HTR-8/SVneo (cell line): ENCODE measurements at places on chromosomes 11 and 22.
A peak's percentile ranks its signal among the peaks of the same experiment; 100 is the strongest.

GRCh38 chr11:93623920-93624319, 37.6 kb upstream of the CEP295 start:
- no peak for DNase-seq

DNA sequence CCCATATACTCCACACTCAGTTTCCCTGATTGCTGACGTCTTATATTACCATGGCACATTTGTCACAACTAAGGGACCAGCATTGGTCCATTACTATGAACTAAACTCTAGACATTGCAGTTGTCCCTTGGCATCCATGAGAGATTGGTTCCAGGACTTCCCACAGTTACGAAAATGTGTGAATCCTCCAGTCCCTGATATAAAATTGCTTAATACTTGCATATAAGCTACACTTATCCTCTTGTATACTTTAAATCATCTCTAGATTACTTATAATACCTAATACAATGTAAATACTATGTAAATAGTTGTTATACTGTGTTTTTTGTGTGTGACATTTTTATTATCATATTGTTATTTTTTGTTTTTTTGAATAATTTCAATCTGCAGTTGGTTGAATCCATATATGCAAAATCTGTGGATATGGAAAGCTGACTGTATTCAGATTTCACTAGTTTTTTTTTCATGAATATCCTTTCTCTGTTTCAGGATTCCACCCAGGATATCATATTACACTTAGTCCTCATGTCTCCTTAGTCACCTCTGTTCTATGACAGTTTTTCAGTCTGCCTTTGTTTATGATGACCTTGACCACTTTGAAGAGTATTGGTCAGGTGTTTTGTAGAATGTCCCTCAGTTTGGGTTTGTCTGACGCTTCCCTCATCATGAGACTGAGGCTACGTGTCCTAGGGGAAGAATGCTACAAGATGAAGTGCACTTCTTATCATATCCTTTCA, 55.3 kb downstream of the INSC start:
- DNase-seq, result no peak

DNA sequence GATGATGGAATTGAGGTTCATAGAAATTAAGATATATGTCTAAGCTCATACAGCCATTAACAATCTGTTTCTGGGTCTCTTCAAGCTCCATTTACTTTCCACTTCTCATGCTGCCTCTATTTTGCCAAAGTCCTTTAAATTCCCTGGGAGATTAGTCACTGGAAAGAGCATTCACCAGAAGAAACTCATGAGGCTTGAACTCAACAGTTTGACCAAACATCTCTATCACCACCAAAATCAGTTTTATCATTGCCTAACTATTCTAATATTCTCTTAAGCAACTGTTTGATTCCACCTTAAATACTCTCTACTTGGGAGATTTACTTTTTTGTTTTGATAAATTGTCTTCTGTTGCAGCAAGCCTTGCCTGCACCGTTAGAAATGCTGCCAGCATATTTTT, 881.3 kb downstream of the KCNA4 start:
- no peak for DNase-seq

DNA sequence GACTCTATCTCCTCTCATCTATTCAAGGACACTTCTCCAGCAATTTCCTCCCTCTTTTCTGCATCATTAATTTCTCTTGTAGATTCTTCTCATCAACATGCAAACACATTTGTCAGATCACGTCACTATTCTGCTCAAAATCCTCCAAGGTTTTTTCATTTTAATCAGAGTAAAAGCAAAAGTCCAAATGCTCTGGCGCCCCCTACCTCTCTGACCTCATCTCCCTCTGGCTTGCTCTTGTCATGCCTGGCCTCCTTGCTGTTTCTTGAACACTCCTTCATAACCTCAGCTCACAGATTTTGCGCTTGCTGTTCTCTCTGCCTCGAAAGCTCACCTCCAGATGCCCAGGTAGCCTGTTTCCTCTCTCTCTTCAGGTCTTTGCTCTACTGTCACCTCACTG, 22.4 kb downstream of the RTCB start:
- no peak for DNase-seq

DNA sequence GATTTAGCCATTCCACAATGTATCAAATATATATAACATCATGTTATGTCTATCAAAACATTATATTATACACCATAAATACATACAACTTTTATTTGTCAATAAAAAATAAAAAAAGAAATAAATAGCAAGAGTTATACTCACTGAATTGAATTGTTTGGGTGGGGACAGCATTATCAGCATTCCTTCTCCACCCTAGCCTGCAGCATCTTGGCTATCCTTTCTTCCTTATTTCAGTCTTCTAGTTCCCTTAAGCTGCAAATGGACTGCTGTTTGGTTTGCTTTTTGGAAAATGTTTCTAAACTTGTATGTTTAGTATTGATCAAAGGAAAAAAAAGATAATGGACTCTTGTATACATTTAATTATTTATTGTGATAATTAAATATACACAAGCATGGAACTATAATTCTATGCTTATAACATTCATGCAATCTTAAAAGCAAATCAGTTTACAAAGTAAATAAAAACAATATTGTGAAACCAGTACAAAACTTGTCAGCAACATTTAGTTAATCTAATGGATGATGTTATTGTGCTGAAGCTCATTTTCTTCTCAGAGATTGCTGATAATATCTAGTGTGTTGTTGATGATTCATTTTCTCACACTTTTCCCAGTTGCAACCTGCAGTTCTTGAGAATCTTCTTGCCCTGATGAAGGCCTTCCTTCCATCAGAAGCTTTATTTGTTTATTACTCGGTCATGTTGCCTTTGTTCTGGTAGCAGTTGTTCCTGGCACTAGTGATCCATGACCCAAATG, 5.0 kb downstream of the ARHGAP42 start:
- DNase-seq, result no peak

DNA sequence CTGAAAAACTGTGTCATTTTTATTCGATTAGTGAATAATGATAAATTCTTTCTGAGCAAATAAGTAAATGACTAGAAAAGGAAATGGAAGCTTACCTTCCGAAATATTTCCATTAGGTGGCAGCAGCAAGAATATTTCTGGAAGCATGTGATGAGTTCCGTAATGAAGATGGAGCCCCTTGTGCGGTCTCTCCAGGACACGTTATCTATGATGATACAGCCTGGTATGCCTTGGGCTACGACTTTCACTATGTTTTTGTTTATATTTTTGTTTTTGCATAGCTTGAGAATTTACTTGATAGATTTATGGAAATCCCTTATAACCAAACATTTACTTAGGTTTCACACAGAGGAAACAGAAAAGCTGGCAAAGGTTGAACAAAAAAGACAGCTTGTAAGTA, 25.7 kb downstream of the CASP5 start:
- DNase-seq, result peak; percentile 22

GRCh38 chr11:108654994-108655631, 9.8 kb upstream of the DDX10 start:
- peak; percentile 58 for DNase-seq

- no peak for DNase-seq
Measured at GRCh38 chr11:66072081-66072480, 2.0 kb downstream of the PACS1 start.

DNA sequence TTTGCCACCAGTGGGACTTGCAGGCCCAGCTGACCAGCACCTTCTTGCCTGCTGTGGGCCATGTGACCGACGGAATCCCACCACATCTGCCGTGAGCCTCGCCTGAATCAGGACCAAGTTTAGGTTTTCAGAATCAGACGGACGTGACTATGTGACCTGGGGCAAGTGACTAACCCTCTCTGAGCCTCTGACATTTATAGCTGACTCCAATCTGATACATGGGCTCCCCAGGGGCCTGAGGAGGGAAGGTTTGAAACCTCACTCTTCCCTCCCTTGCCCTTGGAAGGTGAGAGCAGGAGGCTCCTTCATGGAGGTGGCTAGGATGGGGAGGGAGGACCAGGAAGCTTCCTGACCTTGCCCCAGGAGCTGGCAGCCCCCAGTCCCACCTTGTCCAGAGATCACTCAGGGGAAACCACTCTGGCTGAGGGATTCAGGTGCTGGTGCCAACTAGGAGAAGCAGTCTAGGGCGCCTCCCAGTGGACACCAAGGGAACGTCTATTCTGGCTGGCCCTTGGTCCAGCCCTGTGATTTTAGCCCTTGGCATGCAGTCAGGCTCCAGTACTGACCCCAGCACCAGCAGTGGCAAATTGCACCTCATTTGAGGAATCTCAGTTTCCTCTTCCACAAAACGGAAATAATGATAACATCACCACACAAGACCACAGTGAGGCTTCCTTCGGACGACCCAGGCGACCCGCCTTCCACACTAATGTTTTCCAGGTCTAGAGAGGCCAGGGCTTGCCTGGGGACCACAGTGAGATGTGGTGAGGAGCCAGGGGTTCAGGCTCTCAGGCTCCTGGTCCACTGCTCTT, 47.2 kb upstream of the SYT7 start:
- DNase-seq, result peak; percentile 71

DNA sequence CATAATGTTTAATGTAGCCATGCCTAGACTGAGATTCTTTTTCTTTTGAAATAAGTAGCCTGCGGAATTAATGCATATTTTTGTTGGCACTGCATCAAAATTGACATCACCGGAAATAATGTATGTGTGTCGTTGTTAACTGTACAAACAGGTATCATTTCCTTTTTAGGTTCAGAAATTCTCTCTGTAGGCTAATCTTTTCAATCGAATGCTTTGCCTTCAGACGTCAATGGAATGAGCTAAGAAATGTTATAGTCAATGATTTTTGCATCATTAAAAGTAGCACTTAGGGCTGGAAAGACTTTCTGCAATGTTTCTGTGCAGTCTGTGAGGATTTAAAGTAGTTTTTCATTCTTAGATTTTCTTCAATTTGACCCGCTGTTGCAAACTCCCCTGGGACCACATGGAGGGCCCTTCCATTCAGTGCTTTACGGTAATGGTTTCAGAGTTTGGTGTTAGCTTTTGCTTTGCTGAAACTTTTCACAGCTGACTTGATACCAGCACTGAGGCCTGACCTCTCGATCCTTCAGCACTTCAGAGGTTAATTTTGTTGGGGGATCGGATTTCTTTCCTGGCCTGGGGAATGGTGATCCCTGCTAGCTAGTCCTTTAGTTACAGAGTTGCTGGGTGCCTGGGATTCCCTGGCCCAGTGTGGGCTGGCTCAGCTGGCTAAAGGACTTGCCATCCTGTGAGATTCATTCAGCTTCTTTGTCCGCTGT, 137.8 kb downstream of the DBX1 start:
- DNase-seq, result peak; percentile 34

DNA sequence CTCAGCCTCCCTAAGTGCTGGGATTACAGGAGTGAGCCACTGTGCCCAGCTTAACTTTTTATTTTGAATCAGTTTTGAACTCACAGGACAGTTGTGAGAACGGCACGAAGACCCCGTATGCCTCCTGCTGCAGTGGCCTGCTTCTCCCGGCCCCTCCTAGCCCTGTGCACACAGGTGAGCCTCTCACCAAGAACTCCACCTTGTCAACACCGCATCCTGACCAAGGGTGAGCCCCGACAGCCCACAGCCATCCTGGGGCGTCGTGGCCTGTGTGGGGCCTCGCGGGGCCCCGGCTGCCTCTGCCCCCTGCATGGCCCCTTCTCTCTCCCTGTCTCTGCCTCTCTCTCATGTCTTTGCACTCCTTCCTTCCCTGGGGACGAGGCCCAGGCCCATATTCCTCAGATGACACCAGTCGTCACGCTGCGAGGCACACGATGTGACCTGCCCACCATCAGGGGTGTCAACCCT, 38.8 kb downstream of the GNB1L start:
- DNase-seq, result no peak

- DNase-seq, result no peak
Measured at GRCh38 chr11:103436131-103436770, 327.0 kb downstream of the DYNC2H1 start.

DNA sequence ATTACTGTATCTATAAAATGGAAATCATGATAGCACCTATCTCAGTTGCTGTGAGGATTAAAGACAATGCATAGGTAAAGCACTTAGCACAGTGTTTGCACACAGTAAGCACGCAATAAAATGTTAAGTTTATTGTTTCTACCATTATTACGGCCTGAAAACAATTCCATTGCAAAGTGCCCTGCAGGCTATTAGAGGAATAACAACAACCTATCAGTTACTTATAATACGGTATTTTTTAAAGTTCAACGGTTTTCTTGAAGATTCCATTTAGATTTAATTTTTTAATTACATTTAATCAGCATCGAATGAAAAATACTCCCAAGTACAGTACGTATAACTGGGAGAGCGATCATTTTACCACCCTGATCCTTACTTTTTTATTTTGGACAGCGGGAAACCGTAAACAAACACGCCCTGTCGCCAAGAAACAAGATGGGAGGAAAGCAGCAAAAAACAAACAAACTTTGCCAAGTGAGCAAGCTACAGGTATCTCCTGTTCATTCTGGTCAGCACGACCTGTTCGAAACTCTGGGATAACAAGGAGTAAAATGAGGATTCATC, 893 bp downstream of the SLC36A4 start:
- DNase-seq, result no peak

GRCh38 chr11:88359114-88359513, 21.6 kb upstream of the CTSC start:
- no peak for DNase-seq

DNA sequence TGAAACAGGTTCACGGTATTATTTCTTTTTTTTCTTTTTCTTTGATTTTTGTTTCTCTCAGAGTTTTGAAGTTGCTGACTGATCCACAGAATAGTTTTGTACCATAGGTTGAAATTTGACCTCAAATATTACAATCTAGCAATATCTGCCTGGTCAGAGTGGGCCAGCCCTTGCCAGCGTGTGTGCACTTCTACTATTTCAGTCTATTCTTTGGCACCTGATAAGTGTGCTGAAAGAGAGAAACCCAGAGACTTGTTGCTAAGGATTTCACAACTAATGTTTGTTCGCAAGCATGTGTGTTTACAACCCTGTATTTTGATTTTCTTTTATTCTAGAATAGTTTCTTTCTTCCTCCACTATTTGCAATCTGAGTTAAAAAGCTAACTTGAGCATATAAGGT, 1125.2 kb upstream of the CNTN5 start:
- DNase-seq, result no peak

DNA sequence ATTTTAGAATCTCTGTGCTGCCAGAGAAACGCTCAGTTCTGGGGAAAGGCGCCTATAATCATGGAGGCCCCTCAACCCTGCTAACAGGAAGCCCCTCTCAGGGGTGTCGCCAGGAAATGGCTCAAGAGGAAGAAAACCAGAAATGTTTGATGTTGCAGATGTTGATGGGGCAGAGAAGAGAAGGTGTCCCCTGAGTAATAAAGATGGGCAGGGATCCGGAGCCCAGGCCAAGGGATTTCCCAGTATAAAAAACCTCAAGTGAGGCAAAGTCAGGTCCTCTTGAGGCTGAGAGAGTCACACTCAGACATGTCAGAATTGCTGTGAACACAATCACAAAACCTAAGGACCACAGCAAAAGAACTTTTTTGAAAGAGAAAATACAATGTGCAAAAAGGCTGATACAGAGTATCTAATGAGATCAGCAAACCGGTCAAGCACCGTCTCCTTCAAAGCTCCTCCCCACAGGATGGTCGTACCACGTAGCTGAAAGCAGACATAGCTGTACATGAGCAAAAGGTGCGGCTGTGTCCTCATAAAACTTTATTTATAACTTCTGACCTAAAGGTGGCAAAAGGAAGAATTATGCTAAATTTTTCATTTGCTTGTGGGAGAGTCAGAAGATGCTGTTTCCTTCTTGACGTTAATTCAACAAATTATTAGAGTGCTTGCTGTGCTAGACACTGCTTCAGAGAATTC, 12.2 kb downstream of the MOV10L1 start:
- DNase-seq, result no peak
